Neural crest cell (in vitro differentiated cells): ENCODE measurements at places on chromosomes 16 and 17. TPM values are rescaled to one million over a fixed set of nuclear protein-coding genes. Genes with fewer than 3 reads are reported as not detected.

Gene CD7
- not detected in 2 replicates for total RNA-seq

Gene KRTAP9-4
- not detected in 2 replicates for total RNA-seq

DNA sequence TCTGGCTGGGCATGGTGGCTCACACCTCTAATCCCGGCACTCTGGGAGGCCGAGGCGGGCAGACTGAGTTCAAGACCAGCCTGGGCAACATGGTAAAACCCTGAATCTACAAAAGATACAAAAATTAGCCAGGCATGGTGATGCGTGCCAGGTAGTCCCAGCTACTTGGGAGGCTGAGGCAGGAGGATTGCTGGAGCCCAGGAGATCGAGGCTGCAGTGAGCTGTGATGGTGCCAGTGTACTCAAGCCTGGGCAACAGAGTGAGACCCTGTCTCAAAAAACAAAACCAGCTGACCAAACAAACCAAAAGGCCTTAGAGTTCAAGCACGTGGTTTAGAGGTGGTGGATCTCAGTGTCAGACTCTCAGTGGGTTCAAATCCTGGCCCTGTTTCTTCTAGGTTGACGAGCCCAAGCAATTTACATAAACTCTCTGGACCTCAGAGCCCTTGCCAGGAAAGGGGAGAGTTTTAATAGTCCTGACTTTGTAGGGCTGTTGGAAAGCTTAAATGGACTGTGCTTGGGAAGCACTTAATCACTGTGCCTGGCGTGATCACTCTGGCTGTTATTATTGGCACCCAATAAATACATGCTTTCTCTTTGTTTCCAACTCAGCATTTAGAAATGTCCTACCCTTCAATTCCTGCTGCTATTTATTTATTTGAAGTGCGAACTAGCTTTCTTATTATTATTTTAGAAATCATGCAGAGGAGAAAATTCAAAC, 44.7 kb downstream of the ABCC1 start:
- no peak for DNase-seq

- DNase-seq = peak; percentile 45
Measured at GRCh38 chr17:412211-413015, 59.8 kb upstream of the RPH3AL start.

DNA sequence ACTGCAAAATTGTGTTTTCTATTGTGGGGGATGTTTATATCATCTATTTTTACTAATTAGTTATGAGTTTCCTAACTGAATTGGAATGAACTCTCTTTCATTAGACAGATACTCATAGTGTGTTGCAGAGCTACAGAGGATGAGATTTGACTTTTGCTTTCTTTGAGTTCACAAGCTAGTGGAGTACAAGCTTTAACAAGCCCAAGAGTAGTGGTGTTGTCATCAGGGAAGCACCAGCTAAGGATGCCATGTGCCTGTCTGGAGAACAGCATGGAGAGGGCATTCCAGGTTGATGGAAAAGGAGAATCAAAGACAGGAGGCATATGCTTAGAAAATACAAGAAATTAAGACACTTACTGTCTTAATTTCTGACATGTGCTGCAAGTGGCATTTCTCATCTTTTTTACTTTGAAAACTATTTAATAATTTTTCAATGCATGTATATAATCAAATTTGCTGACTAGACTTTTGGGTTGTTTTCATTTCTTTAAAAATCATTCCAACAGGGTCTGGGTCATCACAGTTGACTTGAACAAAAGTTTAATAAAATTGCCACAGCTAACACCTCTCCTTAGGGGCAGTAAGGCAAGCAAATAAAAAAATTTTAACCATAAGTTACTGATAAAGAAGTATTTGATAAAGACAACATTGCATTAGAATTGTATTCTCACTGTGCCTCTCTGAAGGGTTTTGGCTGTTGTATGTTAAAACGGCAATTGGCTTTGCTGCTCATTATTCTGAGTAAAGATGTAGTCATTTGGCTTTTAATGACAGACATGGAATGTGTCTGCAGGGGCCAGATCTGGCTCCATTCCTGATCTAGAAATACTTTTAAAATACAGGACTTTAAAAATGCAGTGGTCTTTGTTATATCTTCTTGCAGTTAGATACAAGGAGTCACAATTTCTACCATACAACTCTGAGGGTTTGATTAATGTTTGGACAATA, 323.7 kb upstream of the CDH11 start:
- DNase-seq = no peak

GRCh38 chr16:12753203-12754023, 50.3 kb downstream of the CPPED1 start:
- DNase-seq = no peak

DNA sequence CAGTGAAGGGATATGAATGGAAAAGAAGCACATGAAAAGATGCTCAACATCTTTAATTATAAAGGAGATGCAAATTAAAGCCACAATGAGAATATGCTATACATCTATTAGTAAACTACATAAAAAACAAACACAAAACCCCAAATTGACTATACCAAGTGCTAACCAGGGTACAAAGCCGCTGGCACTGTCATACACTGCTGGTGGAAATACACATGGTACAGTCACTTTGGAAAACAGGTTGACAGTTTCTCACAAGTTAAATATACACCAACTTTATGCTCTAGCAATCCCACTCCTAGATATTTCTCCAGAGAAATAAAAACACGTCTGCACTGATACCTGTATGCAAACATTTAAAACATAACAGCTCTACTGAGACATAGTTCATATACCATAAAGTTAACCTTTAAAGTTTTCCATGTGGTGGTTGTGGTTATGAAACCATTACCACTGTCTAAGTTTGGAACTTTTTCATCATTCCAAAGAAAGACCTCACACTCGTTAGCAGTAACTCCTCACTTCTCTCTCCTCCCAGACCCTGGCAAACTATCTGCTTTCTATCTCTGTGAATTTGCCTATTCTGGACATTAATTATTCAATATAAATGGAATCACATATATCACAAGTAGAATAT, 42.7 kb downstream of the ADGRG5 start:
- DNase-seq = no peak

Gene PMFBP1
- 4.0 and 5.2 TPM in 2 replicates for total RNA-seq

Gene PPM1E
- total RNA-seq = 15.2 and 15.5 TPM in 2 replicates

Gene ITGB3
- 0.09 and 0.11 TPM in 2 replicates for total RNA-seq

GRCh38 chr16:29848420-29849297, 14.4 kb downstream of the CDIPT start:
- peak; percentile 61 for DNase-seq

DNA sequence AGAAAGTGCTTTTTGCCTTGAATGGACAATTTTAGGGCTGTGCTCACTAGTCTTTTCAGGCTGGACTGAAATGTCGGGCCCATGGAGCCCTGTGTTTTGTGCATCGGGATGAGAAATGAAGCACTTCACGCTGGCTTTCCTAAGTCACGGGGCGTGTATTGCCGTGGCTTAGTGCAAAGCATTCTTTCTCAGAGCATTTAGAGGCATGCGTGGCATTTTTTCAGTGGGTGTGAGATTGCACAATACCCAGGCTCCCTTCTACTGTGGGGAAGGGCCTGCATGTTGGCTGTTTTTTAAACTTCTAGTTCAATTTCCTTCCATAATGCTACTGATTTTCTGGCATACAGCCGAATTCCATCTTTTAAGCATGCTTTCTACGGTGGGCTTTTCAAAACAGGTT, 12.6 kb upstream of the POLR3E start:
- no peak for DNase-seq

GRCh38 chr17:73696251-73696650, 52.0 kb upstream of the SDK2 start:
- no peak for DNase-seq

- DNase-seq = no peak
Measured at GRCh38 chr16:27485811-27486210, 63.9 kb downstream of the GTF3C1 start.

DNA sequence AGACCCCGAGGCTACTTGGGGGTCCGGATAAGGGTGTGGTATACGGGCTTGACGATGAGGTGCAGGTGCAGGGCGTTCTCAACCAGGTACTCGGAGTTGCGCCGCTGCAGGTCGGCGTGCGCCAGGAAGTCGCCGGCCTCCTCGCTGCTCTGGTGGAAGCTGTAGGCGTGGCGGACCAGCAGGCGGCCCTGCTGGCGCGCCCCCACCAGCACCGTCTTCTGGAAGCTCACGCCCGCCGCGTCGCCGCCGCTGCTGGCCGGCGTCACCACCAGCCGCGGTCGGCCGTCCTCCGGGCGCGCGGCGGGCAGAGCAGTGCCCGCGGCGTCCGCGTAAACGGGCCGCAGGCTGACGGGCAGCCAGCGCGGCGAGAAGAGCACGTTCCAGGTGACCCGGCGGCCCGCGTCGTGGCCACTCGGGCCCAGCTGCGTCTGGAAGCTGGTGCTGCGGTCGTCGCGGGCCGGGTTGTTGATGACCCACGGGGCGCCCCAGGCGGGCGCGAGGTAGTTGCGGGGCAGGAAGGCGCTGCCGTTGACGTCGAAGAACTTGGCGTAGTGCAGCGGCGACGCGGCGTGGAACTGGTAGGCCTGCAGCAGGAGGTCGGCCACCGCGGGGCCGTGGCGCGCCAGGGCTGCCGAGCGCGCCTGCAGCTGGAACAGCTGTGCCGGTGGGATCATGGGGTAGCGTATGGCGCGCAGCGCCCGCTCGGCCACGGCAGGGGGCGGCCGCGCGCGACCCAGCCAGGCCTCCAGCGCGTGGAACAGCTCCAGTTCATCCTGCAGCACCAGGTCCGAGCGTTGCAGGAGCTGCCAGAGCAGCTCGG, 4.8 kb downstream of the BTBD17 start:
- no peak for DNase-seq

DNA sequence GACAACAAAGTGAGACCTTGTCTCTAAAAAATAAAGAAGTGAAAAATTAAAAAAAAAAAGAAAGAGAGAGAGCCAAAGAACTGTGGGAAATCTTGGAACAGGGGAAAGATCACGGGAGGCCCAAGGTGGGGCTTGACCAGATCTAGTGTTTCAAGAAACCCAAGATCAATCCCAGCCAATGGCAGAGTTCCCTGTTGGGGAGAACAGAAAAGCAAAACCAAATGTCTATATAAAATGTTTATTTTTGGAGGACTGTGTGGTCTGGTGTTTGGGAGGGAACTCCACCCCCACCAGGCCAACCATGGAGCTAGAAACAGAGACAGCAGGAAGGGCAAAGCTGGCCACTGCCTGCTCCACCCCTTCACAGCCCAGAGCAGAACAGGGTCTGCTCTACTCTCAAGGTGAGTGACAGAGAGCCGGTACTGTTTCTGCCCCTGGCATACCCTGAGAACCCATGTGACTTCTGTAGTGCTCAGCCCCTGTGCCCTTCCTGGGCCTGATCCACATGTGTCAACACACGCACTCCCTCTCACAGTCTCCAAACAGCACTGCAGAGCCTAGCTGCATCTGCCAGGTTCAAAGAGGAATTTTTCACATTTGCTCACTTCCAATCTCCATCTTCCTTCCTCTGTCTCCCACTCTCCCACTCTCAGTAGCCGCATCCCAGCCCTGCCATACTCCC, 3.7 kb downstream of the TMEM101 start:
- no peak for DNase-seq

DNA sequence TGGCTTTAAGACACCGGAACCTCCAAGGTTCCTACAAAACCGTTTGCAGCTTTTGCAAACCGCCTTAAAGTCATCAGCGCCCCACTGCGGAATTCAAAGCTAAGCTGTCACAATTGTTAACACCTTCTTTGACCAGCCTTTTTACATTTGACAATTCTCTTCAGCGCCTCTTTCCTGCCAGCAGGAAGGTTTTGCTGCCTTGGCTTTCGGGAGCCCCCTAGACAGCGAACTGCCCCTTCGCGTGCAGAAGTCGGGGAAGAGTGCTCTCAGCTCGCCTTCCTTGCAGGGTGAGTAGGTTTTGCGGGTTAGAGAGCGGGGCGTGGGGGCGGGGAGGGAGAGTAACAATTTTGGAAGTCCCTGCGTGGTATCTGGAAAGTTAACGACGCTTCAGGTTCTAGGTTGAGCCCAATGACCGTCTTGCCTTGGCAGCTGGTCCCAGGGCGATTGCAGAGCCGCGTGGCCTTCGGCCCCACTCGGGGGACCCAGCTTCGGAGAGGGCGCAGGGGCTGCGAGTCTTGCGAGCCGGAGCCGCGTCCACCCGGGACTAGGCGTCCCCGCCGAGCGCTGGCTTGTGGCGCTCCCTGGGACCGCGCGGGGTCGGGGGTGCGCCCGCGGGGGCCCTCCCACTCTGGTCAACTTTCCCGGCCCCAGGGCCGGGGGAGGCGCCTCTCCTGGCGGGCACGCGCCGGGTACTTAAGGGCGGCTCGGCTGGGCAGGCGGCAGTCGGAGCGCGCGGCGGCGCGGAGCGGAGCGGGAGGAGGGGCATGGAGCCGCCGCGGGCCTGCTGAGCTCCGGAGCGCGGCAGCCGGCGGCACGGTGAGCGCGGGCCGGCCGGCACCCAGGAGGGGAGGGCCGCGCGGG, at the start of gene HAS3:
Gene HAS3 (plus strand): TSS at position 153 of the 861 bp plus-strand sequence. CDS start 3,743 bp downstream, outside the sequence.
- peak; percentile 58 for DNase-seq

GRCh38 chr16:49483251-49483650, 109.6 kb downstream of the C16orf78 start:
- DNase-seq = no peak

- peak; percentile 23 for DNase-seq
Measured at GRCh38 chr16:21684199-21684598, 20.4 kb downstream of the OTOA start.

DNA sequence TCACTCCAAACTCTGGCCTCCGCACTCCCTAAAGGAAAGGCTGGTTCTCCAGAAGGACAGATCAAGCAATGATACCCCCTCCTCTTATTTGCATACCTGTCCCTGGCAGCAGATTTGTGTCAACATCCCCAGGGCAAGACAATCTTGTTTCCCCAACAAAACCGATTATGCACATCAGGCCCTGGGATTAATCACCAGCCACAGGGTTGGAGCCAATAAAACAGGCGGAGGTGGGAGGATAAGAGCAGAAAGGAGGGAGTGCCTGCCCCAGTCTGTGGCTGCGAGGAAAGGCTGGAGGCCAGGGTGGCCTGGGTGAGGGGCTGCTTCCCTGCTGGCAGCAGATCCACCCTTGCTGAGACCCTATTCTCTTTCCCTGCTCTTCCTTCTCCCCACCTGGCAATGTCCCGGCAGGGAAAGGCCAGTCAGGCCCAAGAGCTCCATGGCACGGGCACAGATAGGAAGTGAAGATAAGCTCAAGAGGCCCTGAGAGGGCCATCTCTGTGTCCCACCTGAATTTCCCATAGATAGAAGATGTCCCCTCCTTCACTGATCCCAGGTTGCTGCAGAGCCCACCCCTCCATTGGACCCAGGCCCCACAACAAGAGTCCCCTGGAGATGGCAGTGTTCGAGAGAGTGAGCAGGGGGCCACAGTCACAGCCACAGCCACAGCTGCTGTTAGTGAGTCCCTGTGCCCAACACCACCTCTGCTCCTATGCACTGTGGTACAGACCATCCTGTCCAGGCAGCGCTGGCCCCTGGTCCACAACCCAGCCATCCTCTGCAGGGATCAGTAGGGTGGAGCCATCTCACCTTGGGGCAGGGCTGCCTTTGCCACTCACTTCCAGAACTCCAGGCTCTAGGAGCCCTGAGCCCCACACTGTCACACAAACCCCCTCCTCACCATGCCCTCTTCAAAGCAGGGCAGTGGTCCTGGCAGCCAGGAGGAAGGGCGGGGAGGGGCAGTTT, 137.5 kb downstream of the SDK2 start:
- no peak for DNase-seq

Gene TCF25
- total RNA-seq = 198 and 209 TPM in 2 replicates

- DNase-seq = no peak
Measured at GRCh38 chr17:62670202-62670821, 42.8 kb downstream of the MRC2 start.
